ENCODE measurements at places on chromosomes 6 and 20.

GRCh38 chr6:149064001-149064659 is 253.4 kb upstream of the TAB2 start:
- DNase-seq, result no peak

GRCh38 chr6:148811459-148811858 is 64.6 kb downstream of the UST start:
- DNase-seq, result no peak

- DNase-seq, result no peak
Observed at GRCh38 chr20:5741089-5741488, 9.1 kb upstream of the SHLD1 start.

- peak; percentile 71 for DNase-seq
Observed at GRCh38 chr20:25437153-25437581, 29.7 kb downstream of the GINS1 start.

- no peak for DNase-seq
Observed at GRCh38 chr6:15553736-15554294, 109.0 kb downstream of the DTNBP1 start.

- DNase-seq, result no peak
Observed at GRCh38 chr6:134429861-134430380, 112.0 kb upstream of the SGK1 start.

GRCh38 chr6:64683682-64684081 is 1023.3 kb downstream of the EYS start:
- peak; percentile 80 for DNase-seq

GRCh38 chr6:119319694-119320093 is 29.9 kb downstream of the MAN1A1 start:
- DNase-seq, result no peak

GRCh38 chr6:127904160-127904559 is 3.3 kb upstream of the THEMIS start:
- DNase-seq, result no peak

DNA sequence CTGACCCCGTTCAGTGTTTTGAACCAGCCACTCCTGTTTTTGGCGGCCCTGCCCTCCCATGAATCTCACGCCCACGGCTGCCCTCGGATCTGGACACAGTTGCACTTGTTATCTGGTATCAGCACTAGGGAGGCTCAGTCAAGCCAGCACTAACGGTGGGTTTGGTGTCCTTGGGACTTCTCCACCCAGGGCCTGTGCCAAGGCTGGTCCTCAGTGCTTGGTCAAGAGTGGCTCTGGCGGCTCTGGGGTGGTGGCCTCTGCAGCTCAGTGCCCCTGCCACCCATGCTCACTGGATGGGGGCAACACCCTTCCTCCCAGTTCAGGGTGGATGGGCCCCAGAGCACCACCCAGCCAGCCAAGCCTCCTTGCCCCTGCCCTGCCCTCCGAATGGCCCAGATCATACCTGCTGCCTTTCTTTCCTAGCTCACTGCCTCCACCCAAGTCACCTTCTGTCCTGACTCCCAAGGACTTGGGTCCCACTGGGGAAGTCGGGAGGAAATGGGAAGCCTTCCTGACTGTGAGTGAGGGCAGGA is 54.7 kb downstream of the SSR1 start:
- DNase-seq, result no peak
